ENCODE measurements at places on chromosomes 3 and 15. TPM values are rescaled to one million over a fixed set of nuclear protein-coding genes. Genes with fewer than 3 reads are reported as not detected.
A peak's percentile ranks its signal among the peaks of the same experiment; 100 is the strongest.

- H3K27me3 ChIP-seq, result peaks cover 14% of the 10 kb centered on the region
- no peaks in the 10 kb centered on the region for H3K36me3 ChIP-seq
- H3K27ac ChIP-seq, result no peak overlapping the region
- no peaks in the 10 kb centered on the region for H3K4me1 ChIP-seq
- peak; percentile 29 for DNase-seq
Measured at GRCh38 chr15:82643992-82644391, 3.2 kb downstream of the CPEB1 start.

DNA sequence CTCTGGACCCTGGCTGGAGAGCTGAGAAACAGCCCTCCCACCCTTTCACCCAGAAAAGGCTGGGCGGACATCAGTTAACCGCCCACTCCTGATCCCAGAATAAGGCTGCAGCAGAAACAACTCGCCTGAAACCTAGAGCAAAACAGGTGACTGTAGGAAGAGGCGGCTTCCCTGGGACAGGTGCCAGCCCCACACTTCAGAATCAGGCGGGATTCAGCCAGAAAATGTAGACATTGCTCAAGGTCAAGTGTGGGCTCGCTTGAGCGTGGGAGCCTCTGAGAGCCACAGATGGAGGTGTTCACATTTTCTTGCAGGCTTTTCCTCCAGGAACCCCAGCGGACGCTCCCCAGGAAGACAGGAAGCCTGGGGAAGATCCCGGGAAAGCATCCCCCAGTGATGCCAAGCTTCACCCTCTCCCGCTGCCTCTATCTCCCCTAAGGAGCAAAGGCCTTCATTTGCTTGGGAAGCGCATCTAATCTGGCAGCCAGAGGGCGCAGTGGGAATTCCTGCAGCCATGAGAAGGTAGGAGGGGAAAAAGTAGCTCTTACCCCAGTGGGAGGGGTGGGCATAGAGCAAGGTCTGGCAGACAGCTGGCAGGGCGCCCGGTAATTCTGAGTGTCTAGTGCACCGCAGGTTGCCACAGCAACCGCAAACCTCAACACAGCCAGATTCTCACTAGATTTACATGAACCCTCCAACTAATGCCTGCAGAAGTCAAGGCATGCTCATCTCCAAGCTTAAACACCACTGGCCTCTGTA lies 77.7 kb downstream of the OCA2 start:
- H3K27ac ChIP-seq, result no peak overlapping the region
- H3K4me1 ChIP-seq, result no peaks in the 10 kb centered on the region
- DNase-seq, result peak; percentile 83
- H3K36me3 ChIP-seq, result no peaks in the 10 kb centered on the region

DNA sequence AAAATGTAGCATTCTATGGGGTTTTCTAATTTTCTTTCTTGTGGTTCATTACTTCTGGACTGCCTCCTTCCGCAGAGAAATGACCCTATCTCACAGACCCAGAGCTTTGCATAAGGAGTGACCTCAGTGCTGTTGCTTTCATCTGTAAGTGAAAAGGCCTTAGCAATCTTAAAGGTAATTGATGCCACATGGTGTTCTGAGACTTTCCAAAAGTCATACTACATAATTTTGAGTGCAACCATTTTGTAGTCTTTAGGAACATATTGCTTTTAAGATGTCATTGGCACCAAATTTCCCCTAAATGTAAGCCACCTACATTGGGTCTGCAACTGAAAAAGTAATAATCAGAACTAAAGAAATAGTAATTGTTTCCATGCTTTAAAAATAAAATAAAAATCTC lies 9.2 kb upstream of the HHLA2 start:
- no peak for DNase-seq
- H3K4me1 ChIP-seq, result no peaks in the 10 kb centered on the region
- no peak overlapping the region for H3K27ac ChIP-seq
- H3K27me3 ChIP-seq, result no peaks in the 10 kb centered on the region
- no peaks in the 10 kb centered on the region for H3K36me3 ChIP-seq

DNA sequence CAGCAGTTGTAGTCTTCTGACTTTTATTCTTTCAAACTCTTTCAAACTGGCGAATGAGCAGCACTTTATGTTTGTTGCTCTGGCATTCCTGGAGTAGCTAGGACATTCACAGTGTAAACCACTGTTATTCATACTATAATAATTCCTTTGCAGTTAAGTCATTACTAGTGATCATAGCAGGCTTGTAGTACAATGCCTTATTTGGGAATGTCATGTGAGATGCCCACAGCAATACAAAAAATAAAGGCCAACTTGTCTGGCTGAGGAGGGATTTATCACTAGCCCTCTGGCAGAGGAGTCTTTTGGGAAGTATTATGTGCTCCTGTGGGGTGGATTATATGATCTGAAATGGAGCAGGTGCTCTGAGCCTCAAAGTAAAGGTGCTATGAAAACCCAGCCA lies 197.2 kb downstream of the VGLL3 start:
- H3K36me3 ChIP-seq, result no peaks in the 10 kb centered on the region
- H3K27me3 ChIP-seq, result no peaks in the 10 kb centered on the region
- DNase-seq, result no peak
- H3K27ac ChIP-seq, result no peak overlapping the region

Gene PLAAT1
- 0.72 TPM for total RNA-seq

GRCh38 chr15:99125061-99125891 lies 20.4 kb downstream of the SYNM start:
- H3K4me3 ChIP-seq, result no peak overlapping the region
- peak; percentile 41 for DNase-seq
- H3K27me3 ChIP-seq, result no peaks in the 10 kb centered on the region
- peaks cover 3% of the 10 kb centered on the region for H3K4me1 ChIP-seq
- H3K36me3 ChIP-seq, result no peaks in the 10 kb centered on the region
- no peak overlapping the region for H3K27ac ChIP-seq

- peaks cover 22% of the 10 kb centered on the region for H3K36me3 ChIP-seq
- H3K4me3 ChIP-seq, result no peak overlapping the region
- H3K27ac ChIP-seq, result no peak overlapping the region
- no peak for DNase-seq
- no peaks in the 10 kb centered on the region for H3K4me1 ChIP-seq
- H3K27me3 ChIP-seq, result no peaks in the 10 kb centered on the region
Measured at GRCh38 chr3:183050706-183051105, 48.6 kb downstream of the MCCC1 start.

Gene UROC1
- total RNA-seq, result not detected

- H3K27me3 ChIP-seq, result no peaks in the 10 kb centered on the region
- DNase-seq, result no peak
Measured at GRCh38 chr3:146969356-146969755, 364.2 kb upstream of the PLSCR5 start.

Gene FETUB
- total RNA-seq, result not detected

- peaks cover 9% of the 10 kb centered on the region for H3K36me3 ChIP-seq
- no peak overlapping the region for H3K27ac ChIP-seq
- H3K4me1 ChIP-seq, result no peaks in the 10 kb centered on the region
- H3K27me3 ChIP-seq, result no peaks in the 10 kb centered on the region
- H3K4me3 ChIP-seq, result no peak overlapping the region
Measured at GRCh38 chr3:47652142-47652541, 73.5 kb upstream of the CSPG5 start.

DNA sequence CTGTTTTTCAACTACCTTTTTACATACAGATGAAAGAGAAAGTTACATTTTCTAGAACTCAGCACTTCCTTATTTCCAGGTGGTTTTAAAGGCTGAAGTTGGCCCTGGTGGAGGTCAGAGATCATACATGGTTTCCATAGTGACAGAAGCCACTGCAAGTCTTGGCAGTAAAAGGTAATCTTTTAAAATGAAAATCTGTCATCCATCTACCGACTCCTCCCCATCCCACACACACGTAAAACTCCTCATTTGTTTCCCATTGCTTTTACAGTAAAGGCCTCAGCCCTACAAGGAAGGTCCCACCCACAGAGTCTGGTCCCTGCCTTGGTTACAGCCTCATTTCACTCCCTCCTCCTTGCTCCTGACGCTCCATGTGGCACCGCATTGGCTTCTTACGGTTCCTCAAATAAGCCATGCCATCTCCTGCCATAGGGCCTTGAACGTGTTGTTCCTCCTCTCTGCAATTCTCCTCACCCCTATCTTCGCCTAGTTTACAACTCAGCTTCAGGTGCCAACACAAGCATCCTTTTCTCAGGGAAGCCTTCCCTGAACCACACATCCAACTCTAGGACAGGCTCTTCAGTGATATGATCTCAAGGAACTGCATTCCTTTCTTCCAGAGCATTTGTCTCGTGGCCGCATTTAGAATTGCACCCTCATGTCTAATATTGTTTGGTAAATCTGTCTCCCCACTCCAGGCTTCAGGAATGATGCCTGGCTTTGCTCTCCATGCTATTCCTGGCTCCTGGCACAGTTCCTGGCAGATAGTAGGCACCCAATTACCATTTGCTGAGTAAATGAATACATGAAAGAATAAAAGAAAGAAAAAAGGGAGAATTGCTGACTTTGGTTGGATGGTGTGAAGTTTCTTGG lies 2.6 kb downstream of the CYP19A1 start:
- no peaks in the 10 kb centered on the region for H3K36me3 ChIP-seq
- H3K4me1 ChIP-seq, result no peaks in the 10 kb centered on the region
- no peaks in the 10 kb centered on the region for H3K27me3 ChIP-seq

GRCh38 chr15:90829942-90830440 lies 38.4 kb upstream of the FURIN start:
- no peaks in the 10 kb centered on the region for H3K27me3 ChIP-seq
- no peaks in the 10 kb centered on the region for H3K36me3 ChIP-seq

Gene REC114
- total RNA-seq, result not detected

DNA sequence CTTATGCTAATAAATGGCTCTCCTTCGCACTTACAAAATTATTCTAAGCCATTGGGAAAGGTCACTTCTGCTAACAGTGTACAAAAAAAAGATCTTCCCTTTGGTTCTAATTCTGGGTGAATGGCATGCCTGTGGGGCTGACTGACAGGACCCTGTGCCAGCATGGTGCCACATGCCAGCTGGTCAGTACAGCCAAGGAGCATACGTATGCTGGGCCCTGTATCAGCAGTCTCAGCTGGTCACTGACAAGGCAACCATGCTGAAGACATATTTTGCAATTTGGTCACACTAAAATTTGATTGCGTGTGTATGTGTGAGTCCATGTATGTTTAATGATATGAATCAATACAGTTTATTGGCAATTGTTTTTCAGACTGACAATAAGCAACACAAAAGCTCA lies 246.1 kb downstream of the TBL1XR1 start:
- no peaks in the 10 kb centered on the region for H3K27me3 ChIP-seq
- no peak overlapping the region for H3K4me3 ChIP-seq
- DNase-seq, result no peak
- H3K36me3 ChIP-seq, result no peaks in the 10 kb centered on the region
- H3K27ac ChIP-seq, result no peak overlapping the region

- no peak for DNase-seq
- no peak overlapping the region for H3K27ac ChIP-seq
- H3K4me1 ChIP-seq, result peaks cover 10% of the 10 kb centered on the region
Measured at GRCh38 chr15:70795311-70795665, 31.9 kb upstream of the UACA start.

Measured in kidney (tissue), 22 donors.